ENCODE measurements at places on chromosomes 2 and 18. TPM values are rescaled to one million over a fixed set of nuclear protein-coding genes. Genes with fewer than 3 reads are reported as not detected.

DNA sequence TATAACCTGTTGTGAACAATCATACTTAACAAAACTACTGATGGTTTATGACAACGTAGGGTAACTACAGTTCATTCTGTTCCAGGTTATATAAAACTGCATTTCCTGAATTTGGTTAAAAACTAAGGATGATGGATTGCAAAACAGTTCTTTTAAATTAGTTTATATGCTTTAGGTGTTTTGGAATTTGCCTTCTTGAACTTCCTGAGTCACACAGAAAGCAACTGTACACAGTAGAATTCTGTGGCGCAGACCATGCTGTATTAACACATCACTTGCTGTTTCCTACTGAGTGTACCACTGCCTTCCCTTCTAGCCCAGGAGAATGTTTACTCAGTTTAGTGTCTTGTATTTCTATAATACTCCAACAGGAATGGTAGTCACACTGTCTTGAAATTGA lies 19.4 kb downstream of the ITGB1BP1 start:
- no peak for ATAC-seq

- no peak for ATAC-seq
Measured at GRCh38 chr2:184577743-184578142, 20.6 kb upstream of the ZNF804A start.

GRCh38 chr2:130915149-130915548 lies 78.4 kb downstream of the ARHGEF4 start:
- peak; percentile 85 for ATAC-seq

GRCh38 chr2:160582081-160582480 lies 88.5 kb upstream of the RBMS1 start:
- no peak for ATAC-seq

- peak; percentile 95 for ATAC-seq
Measured at GRCh38 chr2:171687287-171688128, at the start of gene DYNC1I2. Gene DYNC1I2, plus strand, starts transcription at chr2:171687469. Its CDS starts 2,687 bp downstream, at chr2:171690156.

DNA sequence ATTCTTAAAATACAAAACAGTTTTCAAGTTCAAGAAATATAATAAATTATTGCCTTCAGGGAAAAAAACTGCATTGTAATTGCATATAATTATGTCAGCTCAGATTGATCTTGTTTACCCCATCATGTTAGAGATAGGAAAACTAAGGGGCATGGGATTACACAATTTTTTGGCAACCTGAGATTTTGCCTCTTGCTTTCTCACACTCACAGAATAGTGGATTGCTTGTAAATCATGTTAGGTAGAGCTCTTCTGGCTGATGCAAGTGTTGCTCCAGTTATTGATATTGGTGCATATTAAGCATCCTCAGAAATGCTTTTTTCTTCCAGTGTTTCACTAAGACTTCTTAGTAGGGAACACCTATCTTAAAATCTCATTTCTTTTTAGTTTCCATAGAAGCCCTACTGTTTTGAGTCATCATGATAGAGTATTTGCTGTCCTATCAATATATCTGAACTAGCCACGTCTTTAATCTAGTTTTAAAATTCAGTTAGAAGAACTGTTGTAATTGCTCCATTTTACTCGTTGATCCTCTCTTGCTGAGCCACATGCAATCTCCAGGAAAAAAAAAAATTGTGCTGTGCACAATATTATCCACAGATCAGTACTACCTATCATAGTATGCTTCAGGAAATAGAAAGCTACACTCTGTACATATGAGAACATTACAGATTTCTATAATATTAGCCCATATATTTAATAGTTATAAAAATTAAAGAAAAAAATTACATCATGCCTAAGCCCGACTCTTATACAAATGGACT lies 393.1 kb downstream of the LRP1B start:
- ATAC-seq: no peak

GRCh38 chr2:236754271-236754944 lies 184.8 kb downstream of the ACKR3 start:
- peak; percentile 22 for ATAC-seq

DNA sequence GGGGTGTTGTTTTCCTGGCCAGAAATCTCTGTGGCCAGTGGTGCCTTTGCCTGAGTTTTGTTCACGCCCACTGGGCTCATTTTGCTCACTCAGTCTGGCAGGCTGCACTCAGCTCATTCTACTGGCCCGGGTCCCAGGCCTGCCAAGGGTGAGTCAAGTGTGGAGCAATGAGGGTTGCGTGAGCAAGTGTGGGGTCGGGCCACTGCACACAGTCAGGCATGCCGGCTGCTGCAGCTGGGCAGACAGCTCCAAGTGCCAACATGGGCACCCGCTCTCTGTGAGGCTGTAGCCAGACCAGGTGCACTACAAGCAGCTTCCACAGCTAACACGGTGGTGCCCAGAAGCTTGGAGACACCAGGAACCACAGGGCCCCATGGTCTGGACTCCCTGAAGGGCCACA lies 801.1 kb upstream of the RAB6C start:
- ATAC-seq: peak; percentile 98

- ATAC-seq: no peak
Measured at GRCh38 chr18:8314124-8314523, 295.1 kb upstream of the RAB12 start.

DNA sequence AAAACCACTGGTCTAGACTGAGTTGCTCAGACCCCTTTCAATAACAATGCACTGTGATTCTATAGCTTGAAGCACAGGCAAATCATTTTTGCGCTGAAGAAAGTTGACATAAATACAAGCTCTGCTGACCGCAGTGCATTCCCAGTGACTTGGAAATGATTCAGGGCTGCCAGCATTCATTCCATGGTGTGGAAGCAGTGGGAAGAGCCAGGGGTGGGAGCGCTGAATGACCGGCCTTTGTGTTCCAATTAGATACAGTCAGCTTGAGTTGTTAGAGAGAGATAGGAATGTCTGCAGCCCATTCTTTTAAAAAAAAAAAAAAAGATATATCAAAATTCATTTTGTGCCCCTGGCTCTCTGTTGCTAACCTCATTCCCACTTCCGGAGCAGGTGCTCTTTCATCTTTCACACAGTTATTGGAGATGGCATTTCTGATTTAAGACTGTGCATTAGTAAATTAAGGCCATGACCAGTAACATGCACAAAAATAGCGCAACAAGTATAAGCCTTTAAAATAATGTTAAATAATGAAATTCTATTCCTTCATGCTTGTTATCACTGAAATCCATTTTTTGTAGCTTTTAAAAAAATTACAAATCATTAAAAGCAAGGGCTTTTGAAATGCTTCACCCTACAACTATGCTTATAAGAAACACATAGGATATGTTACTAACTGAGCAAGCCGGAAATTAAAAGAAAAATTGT lies 59.4 kb upstream of the CTLA4 start:
- no peak for ATAC-seq

Gene SERPINB4
- 418 TPM for total RNA-seq

DNA sequence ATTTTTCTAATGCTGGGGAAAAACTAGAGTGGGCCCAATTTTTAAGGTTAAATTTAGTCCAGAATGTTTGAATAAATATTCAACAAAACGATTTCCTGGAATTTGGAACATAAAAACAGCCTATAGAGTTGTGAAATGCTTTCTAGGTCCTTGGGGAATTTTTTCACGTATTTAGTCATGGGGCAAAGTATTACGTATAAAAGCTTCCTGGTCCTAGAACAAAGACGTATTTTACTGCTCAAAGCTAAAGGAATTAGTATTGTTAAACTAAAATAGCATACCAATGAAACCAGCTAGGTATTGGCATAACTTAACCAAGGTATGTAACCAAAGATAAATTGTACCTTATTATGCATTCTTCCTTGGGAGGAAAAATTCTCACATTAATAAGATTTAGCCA lies 1.6 kb downstream of the SESTD1 start:
- ATAC-seq: peak; percentile 33

DNA sequence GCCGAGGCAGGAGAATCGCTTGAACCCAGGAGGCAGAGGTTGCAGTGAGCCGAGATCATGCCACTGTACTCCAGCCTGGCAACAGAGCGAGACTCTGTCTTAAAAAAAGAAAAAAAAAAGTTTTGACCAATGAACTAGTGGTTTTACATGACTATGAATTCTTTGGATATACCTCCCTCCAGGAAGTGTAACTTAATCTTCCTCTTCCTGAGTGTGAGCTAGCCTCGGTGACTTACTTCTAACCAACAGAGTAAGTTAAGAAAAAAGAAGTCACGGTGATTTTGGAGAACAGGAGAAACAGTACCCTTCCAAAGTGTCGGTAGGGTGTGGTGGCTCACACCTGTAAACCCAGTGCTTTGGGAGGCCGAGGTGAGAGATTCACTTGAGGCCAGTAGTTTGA lies 7.1 kb downstream of the TIA1 start:
- ATAC-seq: no peak

GRCh38 chr2:164933671-164934189 lies 21.6 kb downstream of the SLC38A11 start:
- ATAC-seq: no peak

- ATAC-seq: no peak
Measured at GRCh38 chr2:74863802-74864248, 29.9 kb downstream of the HK2 start.

DNA sequence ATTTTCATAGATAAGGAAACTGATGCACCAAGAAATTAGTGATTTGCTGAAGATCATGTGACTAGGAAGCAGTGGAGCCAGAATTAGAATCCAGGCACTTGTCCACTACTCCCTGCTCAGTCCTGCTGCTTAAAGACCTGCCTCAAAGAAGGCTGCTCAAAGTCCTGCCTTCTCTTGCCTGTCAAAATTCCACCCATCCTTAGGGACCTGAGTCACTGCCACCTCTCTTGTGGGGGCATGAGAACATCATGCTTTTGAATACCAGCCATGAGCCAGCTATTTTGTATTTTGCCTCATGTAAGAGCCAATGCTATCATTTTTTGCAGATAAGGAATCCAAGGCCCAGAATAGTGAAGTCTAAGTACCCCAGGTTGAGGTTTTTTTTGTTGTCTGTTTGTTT lies 47.1 kb downstream of the DDX1 start:
- no peak for ATAC-seq

Gene DSG3
- 775 TPM for total RNA-seq

DNA sequence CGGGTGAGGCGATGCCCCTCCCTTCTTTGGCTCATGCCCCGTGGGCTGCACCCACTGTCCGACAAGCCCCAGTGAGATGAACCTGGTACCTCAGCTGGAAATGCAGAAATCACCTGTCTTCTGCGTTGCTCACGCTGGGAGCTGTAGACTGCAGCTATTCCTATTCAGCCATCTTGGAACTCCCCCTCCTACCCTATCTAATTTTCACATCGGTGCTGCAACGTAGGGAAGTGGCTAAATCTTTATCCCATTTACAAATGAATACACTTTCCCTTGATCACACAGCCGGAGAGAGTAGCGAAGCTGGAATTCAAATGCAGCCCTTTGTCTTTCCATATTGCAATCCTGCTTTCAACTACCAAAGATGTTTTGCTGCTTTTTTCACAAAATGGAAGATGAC lies 1.4 kb upstream of the TMEM247 start:
- no peak for ATAC-seq

Gene MOGAT1
- not detected for total RNA-seq

Gene THSD7B
- 0.88 TPM for total RNA-seq

Gene DOK6
- 0.04 TPM for total RNA-seq

Gene CYP26B1
- total RNA-seq: 1.9 TPM

All from esophagus mucosa (tissue), 1 donor.